Cardiac fibroblast (primary cell): ENCODE measurements at places on chromosomes 2 and 18.

- no peak for DNase-seq
Observed at GRCh38 chr2:21694079-21694878, 570.5 kb downstream of the TDRD15 start.

DNA sequence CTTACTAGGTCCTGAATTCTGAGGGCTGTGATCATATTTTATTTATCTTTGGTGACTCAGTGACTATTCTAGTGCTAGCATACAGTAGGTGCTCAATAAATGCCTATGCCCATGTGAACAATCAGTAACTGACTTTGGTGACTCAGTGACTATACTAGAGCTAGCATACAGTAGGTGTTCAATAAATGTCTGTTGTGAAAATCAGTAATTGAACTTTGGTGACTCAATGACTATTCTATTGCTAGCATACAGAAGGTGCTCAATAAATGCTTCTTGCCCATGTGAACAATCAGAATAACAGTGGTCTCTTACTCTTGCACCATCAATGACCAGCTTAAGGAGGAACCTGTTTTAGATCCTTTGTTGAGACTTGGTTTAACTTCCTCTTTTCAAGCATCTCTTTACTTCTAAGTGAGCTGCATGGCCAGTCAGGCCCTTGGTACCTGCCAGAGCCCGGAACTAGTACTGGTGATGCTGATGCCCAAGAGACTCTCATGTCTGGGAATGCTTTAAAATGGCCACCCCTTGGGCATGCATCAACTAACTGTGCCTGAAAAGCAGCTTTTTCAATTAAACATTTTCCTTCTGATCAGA lies 214.9 kb upstream of the SPRED2 start:
- no peak for DNase-seq

DNA sequence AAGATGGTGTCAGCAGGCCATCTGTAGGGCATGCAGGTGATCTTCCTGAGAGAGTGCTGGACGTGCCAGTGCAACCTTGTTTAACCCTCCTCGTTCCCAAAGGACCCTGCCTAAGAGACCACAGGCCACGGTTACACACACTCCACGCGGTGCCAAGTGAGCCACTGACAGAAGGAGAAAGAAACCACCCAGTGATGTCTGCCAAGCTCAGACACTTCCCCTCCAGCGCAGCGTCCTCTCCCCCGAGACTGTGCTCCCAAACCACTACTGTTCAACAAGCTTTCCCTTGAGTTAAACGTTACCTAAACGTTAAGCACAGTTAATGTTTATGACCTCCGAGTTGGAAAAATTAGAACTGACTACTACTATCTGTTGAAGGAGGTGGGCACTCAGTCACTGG lies 119.1 kb upstream of the NCK2 start:
- DNase-seq: no peak

- no peak for DNase-seq
Observed at GRCh38 chr2:155727187-155727895, 605.2 kb downstream of the NR4A2 start.

- DNase-seq: peak; percentile 73
Observed at GRCh38 chr2:7825591-7826312, 856.1 kb upstream of the ID2 start.

DNA sequence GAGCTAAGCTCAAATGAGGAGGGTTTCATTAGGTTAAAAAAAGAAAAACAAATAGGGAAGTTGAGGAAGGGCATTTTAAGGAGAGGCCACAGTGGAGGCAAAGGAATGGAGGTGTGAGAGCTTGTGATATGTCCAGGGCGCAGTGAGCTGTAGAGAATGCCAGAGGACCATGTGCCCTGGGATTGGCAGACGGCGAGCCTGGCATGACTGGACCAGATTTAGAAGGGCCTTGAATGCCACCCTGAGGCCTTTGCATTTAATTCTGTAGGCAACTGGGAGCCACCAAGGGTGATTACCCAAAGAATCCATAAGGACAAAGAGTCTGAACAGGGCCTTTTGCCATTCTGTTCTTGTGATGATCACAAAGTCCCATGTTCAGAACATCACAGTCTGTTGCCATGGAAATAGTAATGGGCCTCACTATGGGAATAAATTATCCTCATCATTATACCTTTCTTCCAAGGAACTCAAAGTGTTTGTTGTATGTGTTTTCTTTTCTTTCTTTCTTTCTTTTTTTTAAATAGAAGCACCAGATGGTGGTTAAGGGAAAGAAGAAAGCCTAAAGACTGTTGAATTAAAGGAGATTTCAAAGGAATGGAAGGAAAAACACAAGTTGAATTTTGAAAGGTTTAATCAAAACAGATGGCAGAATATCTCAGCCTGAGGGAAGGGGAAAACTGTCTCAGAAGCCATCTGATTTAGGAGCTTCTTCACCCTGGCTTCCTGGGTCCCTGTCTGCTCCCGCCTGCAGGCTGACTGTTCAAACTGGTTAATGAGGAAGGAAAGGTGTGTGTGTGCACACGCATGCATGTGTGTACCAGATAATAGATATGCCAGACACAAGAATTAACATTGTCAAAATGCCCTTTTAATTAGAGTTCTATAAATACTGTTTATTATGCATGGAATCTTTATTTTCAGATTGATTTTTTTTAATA lies 31.6 kb upstream of the NCOA1 start:
- no peak for DNase-seq

GRCh38 chr2:152015552-152015951 lies 83.3 kb downstream of the CACNB4 start:
- DNase-seq: no peak

GRCh38 chr2:135317375-135317774 lies 213.6 kb downstream of the ZRANB3 start:
- DNase-seq: no peak

GRCh38 chr2:238785528-238785860 lies 62.4 kb upstream of the TWIST2 start:
- no peak for DNase-seq
